ENCODE measurements at places on chromosomes 11 and 22.

DNA sequence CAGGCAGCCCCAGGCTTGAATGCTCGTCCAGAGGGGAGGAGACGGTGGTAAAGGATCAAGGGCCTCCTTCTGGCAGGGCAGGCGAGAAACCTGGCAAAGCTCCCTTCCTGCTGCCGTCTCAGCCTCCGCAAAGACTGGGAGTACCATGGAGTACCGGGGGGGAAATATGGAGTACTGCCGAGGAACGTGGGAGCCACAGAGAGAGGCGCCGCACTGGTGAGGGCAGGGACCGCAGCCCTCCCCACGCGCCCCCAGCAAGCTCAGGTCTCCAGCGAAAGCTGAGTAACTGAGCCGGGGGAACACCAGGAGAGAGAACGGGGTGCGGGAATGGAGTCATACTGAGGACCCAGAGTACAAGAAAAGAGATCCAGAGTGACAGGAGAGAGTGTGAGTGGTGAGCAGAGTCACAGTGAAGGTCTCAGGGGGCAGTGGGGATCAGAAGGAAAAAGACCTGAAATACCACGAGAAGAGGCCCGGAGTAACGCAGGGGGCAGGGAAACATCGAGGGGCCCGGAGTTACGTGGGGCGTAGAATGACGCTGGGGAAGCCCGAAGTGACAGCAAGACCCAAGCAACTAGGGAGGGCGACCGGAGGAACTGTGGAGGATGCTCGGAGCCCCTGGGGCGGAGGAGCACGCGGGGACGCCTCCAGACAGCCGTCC is 740 bp downstream of the EML3 start:
- no peak for DNase-seq

DNA sequence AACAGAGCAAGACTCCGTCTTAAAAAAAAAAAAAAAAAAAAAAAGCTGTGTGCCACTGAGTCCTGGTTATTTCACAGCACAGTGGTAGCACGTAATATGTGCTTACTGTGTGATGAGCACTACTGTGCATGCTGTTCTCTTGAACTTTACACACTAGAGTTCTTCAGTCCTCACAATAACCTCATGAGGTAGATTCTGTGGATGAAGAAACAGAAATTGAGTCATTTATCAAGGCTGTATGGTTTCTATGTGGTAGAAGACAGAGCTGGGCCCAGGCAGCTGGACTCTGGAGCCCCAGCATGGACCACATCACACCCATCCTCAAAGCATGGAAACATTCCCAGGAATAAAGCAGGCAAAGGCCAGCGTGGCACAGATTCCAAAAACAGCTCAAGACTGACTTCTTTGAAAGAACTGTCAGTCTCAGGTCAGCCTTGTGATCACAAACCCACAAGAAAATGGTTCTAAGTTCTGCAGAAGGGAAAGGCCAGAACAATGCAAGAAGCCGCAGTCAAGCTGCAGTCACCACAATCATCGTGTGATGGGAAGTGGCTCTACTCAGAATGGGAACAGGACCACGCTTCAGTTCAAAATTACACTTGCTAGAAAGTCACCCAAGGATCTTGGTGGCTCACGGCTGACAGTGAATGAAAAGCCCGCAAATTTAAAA is 49.5 kb downstream of the MICAL3 start:
- no peak for DNase-seq

GRCh38 chr11:31421820-31422219 is 52.2 kb downstream of the DNAJC24 start:
- no peak for DNase-seq

DNA sequence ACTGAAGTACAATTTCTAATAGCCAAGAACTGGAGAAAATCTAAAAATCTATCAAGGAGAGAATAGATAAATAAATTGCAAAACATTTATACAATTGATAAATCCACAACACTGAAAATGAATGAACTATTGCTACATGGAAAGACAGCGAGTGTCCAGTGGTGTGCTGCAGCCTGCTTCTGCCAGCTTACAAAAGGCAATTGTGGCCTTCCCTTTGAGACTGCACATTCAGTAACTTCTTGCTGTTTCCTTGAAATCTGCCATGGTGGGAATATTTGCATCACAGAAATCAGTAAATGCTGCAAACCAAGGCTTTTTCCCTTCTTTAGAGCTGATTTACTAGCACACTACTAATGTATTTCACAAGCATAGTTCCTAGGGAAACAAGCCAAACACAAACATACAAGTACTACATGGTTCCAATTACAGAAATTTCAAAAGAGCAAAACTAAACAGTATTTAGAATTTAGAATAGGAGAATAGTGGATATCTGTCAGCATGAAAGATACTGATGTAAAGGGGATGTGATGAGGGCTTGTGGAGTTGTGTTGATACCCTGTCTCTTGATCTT is 76.9 kb upstream of the TRIM77 start:
- DNase-seq, result no peak

GRCh38 chr11:116386118-116386699 is 386.6 kb downstream of the BUD13 start:
- no peak for DNase-seq

DNA sequence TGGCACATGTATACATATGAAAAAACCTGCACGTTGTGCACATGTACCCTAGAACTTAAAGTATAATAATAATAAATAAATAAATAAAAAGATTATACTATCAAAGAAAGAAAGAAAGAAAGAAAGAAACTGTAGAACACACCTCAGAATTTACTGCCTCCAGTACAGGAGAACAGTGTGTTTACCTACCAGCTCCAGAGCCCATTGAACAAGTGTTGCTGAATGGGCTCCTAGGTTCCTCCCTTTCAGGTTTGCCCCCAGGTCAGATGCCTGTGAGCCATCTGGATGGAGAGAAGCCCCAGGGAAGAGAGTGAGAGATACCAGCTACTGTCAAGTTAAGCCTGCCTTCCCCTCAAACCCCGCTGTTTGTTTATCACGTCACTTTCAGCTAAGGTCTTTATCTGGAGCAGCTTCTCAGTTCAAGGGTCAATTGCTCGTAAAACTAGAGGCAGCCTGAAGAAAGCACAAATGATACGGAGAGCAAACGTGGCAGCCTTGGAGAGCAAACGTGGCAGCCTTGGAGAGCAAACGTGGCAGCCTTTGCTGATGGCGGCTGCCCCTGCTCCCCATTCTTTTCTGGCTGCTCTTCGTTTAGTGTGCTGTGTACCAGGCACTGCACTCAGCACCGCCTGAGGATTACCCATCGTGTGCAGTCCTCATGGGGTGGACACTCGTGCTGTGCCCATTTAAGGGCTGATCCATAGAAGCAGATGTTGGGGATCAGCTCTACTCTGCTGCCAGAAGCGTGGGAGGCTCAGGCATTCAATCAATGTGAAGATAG is 111.7 kb downstream of the ADAMTS15 start:
- no peak for DNase-seq

DNA sequence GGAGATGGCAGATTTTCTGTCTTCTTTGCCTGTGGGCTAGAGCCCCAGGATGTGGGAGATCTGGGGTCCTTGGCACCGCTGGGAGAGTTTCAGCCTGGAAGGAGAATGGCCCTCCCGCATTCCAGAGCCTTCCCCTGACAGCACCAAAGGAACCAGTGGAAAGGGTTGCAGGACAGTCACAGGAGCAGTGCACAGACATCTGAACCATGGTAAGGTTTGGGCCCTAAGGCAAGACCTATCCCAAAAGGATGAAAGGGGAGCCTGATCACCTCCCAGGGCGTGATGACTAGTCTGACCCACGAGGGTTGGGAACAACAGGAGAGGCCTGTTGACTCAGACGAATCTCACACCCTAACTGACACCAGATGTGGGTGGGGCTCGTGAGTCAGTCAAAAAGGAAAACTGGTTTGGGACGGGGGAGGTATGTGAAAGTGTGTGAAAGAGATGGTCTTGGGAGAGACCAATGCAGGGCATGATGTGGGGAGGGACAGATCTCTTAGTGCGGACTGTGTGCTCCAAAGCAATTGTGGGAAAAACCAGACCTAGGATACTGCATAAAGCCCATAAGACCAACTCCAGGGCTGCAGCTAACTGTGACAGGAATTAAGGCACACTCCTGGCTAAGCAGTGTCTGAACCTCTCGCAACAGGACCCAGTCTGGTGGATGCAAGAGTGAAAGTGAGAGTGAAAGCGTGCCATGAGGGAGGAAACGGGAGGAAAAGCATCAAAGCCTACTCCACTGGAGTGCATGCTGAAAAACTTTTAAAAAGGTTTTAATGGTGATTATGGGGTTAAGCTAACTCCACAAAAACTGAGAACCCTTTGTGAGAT is 39.1 kb upstream of the GLYAT start:
- DNase-seq, result no peak

GRCh38 chr22:35685731-35686130 is 31.9 kb upstream of the APOL5 start:
- DNase-seq, result no peak

- no peak for DNase-seq
Observed at GRCh38 chr11:10305262-10305963, 540 bp downstream of the ADM start.

GRCh38 chr11:111688013-111688412 is 78.2 kb downstream of the PPP2R1B start:
- DNase-seq, result no peak

DNA sequence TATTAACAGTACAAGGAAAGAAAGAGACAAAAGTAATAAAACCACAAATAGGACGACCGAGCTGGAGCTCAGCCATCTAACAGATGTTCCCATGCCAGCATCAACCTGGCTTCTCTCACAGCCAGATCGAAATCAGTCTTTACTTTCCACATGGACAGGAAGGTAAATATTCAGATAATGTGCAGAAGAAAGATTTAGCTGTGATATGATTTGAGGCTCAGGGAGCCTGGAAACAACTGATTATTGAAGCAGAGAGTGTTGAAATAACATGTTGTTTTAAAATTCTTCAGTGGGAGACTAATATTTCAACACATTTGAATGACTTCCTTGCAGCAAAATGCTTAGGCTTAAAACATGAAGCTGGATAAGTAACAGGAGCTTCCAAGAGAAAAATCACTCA is 546.8 kb downstream of the ETS1 start:
- DNase-seq, result no peak
